ENCODE measurements at places on chromosomes 1 and 21.

GRCh38 chr1:35505911-35506798, 51.0 kb downstream of the KIAA0319L start:
- DNase-seq: peak; percentile 36

GRCh38 chr1:110477445-110477957, 26.6 kb downstream of the PROK1 start:
- DNase-seq: no peak

DNA sequence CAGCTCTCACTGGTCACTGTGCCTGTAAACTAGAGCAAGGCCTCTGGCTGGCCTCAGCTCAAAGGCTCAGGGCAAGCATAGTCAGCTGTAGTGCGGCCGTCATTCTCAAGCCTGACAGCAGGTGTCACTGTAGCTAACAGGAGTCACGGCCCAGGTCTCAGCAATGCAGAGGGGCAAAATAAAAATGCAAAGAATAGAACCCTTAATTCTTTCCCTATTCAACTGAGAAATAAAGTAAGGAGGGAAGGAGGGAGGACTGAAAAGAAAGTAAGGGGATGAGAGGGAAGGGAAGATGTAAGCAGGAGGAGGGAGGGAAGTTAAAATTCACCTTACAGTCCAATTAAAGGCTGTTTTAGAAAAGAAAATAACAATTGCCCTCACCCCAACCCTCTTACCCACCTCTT, 106.1 kb downstream of the KIAA0319L start:
- DNase-seq: peak; percentile 74

GRCh38 chr1:201896951-201897391, 8.3 kb downstream of the SHISA4 start:
- no peak for DNase-seq

DNA sequence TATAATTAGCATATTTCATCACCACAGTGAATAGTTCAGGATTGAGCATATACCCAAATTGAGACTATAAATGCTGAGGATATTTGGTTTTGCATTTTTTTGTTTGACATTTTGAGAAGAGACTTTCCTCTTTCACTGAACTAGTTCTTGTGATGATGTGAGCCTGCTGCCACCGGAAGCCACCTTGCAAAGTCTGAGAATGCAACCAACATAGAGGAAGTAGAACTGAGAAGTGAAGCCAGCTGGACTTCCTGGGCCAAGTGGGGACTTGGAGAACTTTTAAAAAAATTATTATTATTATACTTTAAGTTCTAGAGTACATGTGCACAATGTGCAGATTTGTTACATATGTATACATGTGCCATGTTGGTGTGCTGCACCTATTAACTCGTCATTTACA, 102.3 kb downstream of the RPE65 start:
- no peak for DNase-seq

- DNase-seq: no peak
Measured at GRCh38 chr1:2597441-2598328, 11.1 kb downstream of the PRXL2B start.

GRCh38 chr1:36377791-36378492, 7.8 kb downstream of the STK40 start:
- no peak for DNase-seq

- DNase-seq: no peak
Measured at GRCh38 chr1:166133276-166133841, 33.4 kb downstream of the FAM78B start.

DNA sequence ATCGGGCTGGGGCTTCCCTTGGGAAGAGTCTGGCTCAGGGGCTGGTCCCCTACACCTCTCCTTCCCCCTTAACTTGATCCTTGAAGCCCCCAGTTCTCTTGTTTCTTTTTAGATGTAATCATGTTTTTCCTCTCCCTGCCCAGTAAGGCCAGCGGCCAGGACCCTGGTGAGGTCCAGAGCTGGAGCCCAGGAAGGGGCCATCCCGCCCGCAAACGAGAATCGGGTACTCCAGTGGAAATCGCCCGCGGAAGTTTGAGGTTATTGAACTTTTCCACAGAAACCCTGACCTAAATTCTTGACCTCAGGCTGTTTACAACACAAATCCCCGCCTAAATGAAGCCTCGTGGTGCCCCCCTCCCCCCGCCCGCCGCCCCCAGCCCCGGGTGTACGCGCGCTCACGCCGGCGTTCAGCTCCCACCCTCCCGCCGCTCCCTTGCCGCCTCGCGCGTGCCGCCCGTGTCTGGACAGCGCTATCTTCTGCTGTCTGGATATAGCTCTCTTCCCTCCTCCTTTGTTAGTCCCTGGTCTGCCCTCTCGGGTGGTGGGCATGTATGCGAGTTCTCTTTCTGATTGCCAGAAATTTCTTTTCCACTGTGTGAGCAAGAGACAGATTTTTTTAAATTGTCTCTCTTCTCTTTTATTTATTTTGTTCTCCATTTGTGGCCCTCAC, 165.9 kb upstream of the CACNA1E start:
- DNase-seq: no peak

GRCh38 chr1:243732637-243733036, 117.4 kb downstream of the AKT3 start:
- DNase-seq: no peak

DNA sequence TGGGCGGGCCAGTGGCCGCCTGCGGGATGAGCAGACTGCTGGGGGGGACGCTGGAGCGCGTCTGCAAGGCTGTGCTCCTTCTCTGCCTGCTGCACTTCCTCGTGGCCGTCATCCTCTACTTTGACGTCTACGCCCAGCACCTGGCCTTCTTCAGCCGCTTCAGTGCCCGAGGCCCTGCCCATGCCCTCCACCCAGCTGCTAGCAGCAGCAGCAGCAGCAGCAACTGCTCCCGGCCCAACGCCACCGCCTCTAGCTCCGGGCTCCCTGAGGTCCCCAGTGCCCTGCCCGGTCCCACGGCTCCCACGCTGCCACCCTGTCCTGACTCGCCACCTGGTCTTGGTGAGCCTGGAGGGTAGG, 2.1 kb downstream of the B4GALT2 start:
- DNase-seq: no peak

DNA sequence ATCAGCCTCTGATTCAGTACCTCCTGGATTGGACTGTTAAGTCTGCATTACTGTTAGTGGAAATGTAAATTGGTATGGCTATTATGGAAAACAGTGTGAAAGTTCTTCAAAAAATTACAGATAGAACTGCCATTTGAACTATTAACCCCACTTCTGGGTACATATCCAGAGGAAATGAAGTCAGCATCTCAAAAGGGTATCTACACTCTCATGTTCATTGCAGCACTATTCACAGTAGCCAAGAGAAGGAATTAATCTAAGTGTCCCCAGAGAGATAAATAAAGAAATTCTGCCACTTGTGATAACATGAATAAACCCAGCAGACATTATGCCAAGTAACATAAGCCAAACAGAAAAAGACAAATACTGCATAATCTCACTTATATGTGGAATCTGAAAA, 676.0 kb downstream of the PLA2G4A start:
- DNase-seq: no peak

DNA sequence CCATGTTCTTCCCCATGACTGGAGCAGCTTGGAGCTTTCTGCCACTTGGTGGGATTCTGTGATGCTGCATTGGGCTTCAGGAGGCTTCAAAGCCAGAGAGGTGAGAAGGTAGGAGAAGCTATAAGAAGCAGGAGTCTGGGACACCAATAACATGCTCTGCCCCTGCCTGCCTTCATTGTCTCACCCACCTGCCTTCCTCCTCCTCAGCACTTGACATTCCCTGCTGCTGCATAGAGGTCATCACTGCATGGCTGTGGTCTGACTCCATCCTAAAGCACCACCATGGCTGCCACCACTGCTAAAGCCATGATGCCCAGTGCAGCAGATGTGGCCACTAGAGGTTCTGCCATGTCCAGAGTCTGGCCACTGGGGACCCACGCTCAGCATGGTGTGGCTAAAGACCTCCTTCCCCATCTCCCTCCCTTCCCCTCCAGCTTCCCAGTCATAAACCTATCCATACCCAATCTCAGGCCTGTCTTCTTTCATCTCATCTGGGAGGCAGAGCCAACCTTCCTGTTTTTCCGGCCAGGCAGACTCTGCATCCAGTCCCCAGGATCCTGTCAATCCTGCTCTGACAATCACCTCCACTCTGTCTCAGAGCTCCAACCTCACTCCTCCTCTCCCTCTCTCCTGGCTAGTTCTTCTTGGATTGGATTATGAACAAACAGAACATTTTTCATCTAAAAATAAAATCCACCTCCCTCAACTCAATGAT, 285.1 kb upstream of the POU3F1 start:
- DNase-seq: no peak

- no peak for DNase-seq
Measured at GRCh38 chr1:147177611-147178380, 5.5 kb upstream of the PRKAB2 start.

DNA sequence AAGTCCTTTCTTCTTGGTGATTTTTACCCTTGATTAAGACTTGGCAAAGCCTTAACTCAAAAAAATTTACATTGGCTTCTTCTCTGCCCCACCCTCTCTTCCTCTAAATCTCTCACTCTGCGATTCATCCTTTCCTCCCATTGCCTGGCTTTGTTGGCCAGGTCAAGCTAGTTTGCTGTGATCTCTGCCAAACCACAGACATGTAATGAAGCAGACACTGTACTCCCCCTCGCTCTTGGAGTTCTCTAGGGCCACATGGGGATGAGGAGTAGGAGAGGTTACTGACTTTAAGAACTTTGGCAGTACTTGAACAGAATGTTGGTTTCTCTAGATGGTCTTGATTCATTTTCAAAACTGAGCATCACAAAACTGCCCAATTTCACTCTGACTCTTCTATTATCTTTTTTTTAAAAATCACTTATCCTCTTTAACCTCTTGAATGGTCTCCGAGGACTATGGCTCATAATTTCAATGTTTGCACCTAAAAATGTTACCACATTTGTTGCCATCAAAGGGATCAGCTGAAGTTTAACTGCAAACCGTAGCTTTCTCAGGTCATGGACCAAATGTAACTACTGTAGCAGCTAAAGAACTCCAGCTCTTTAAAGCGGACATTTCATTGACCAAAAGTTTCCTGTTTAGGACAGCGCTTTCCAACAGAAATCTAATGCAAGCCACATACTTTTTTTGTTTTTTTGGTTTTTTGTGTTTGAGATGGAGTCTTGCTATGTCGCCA, 62.7 kb upstream of the IPO9 start:
- DNase-seq: no peak

- DNase-seq: no peak
Measured at GRCh38 chr1:12007204-12007603, 12.1 kb upstream of the MIIP start.

GRCh38 chr1:56522680-56523079, 56.7 kb downstream of the PLPP3 start:
- no peak for DNase-seq

GRCh38 chr21:31616216-31616615, 43.3 kb upstream of the SOD1 start:
- no peak for DNase-seq

- no peak for DNase-seq
Measured at GRCh38 chr1:213337025-213337678, 286.1 kb downstream of the RPS6KC1 start.

DNA sequence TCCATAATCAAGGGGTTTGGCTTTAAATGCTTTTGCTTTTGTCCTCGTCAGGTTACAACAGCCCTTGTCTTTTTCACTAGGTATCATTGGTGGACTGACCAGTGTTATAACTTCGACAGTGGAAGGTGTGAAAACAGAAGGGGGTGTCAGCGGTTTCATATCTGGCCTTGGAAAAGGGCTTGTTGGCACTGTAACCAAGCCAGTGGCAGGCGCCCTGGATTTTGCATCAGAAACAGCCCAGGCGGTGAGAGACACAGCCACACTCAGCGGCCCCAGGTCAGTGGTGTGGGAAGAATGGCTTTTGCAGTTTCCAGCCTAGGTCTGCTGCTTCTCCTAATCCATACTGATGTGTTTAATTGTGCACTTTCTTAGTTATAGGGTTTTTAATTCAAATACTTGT, 157.9 kb downstream of the DHRS3 start:
- DNase-seq: no peak

- no peak for DNase-seq
Measured at GRCh38 chr1:226945106-226945857, 5.2 kb downstream of the COQ8A start.

DNA sequence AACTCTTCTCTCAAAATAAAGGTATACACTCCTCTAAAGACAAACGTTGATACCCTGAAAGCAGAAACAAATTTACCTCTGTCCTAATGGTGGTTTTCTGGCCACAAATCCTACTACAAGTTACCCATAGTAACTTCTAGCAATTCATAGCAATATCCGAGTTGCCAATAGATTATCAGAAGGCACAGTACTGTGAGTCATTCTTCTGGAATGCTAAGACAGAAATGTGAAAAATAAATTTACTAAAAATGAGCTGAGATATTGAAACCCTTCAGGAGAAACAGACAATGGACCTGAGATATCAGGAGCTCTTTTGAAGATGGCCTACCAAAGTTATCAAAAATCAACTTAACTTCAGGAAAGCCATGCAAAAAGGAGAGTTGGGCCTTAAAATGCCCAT, 715.0 kb upstream of the ADAMTS5 start:
- no peak for DNase-seq

GRCh38 chr1:75472971-75473603, 137.8 kb downstream of the SLC44A5 start:
- DNase-seq: no peak

DNA sequence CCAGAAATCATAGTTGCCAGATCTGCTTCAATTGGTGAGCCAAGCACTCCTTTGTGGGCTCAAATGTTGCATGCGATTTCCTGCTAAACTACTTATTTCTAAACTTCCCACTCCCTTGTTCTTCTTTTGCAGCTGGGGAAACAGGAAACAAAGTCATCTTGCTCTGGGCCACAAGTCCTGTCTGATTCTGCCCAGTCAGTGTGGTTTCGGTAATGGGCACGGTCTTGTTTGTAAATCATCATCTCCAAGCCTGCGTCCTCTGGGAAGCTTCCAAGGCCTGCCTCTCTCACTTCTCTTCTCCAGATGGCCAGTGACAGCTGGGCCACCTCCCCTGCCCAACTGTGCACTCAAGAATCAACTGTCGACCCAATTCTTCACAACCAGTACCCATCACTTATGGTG, 4.4 kb downstream of the S100A8 start:
- DNase-seq: no peak

DNA sequence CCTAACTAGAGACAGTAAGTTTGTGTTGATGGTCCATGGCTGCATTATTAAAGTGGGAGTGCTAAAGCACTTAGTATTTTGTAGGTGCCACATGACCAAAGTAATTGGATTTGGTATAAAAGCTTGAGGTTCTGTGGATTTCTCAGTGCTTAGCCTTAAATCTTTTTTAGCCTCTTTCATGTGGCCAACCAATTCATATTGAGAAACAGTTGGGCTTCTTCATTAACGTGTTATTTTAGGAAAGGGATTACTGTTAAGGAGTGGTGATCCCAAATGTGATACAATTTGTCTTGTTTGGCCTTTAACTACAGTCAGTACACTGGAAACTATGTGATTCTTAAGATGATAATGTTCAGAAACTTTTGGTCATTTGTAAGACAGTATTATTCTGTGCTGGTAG, 25.5 kb downstream of the MAN1A2 start:
- DNase-seq: no peak

GRCh38 chr1:237702161-237702560, 188.6 kb downstream of the ZP4 start:
- DNase-seq: no peak

GRCh38 chr1:185834371-185834905, 100.2 kb downstream of the HMCN1 start:
- no peak for DNase-seq

- no peak for DNase-seq
Measured at GRCh38 chr1:18950401-18951026, 6.0 kb downstream of the IFFO2 start.
